ENCODE measurements at places on chromosomes 11 and 22. TPM values are rescaled to one million over a fixed set of nuclear protein-coding genes. Genes with fewer than 3 reads are reported as not detected.

The ACAD8 gene
- polyA plus RNA-seq = 21.1 TPM

The CCDC88B gene
- polyA plus RNA-seq = 2.6 TPM

The SCGB1A1 gene
- not detected for polyA plus RNA-seq

The TESMIN gene
- polyA plus RNA-seq = 0.45 TPM

The RGL4 gene
- polyA plus RNA-seq = 0.84 TPM

The NDUFA6 gene
- 76.9 TPM for polyA plus RNA-seq

The ACTN3 gene
- polyA plus RNA-seq = 112 TPM

The TSPAN18 gene
- 44.3 TPM for polyA plus RNA-seq

The SAA2 gene
- polyA plus RNA-seq = not detected

The AIFM3 gene
- polyA plus RNA-seq = 0.23 TPM

The HPX gene
- polyA plus RNA-seq = not detected

The LMO2 gene
- 16.3 TPM for polyA plus RNA-seq

The CRYBB3 gene
- not detected for polyA plus RNA-seq

The PNPLA5 gene
- polyA plus RNA-seq = not detected

The PARVA gene
- 80.7 TPM for polyA plus RNA-seq

The KDM4E gene
- polyA plus RNA-seq = 0.18 TPM

The HBB gene
- polyA plus RNA-seq = 284 TPM

The ROBO4 gene
- polyA plus RNA-seq = 26.4 TPM

The CNIH2 gene
- 2.1 TPM for polyA plus RNA-seq

The NF2 gene
- 21.1 TPM for polyA plus RNA-seq

The C11orf86 gene
- not detected for polyA plus RNA-seq

The FXYD6 gene
- 166 TPM for polyA plus RNA-seq

The ATG16L2 gene
- polyA plus RNA-seq = 51.0 TPM

The OR4D10 gene
- not detected for polyA plus RNA-seq

The POU2AF2 gene
- not detected for polyA plus RNA-seq

The PTPN5 gene
- polyA plus RNA-seq = 0.41 TPM

The ZNF280A gene
- 0.25 TPM for polyA plus RNA-seq

The A4GALT gene
- polyA plus RNA-seq = 24.8 TPM

The CHRNA10 gene
- polyA plus RNA-seq = 5.3 TPM

The PACS1 gene
- 43.7 TPM for polyA plus RNA-seq

The SGSM1 gene
- 3.2 TPM for polyA plus RNA-seq

The DAGLA gene
- not detected for polyA plus RNA-seq

The SPTBN2 gene
- polyA plus RNA-seq = 13.0 TPM

The C11orf97 gene
- polyA plus RNA-seq = not detected

The YPEL4 gene
- polyA plus RNA-seq = 2.3 TPM

The PKDREJ gene
- 0.53 TPM for polyA plus RNA-seq

The OPCML gene
- 1.7 TPM for polyA plus RNA-seq

The GLYAT gene
- polyA plus RNA-seq = 0.41 TPM

The OR51I1 gene
- polyA plus RNA-seq = not detected

The MAPK8IP2 gene
- polyA plus RNA-seq = 0.34 TPM

The BDNF gene
- polyA plus RNA-seq = 1.8 TPM

The OR51B5 gene
- polyA plus RNA-seq = 0.25 TPM

The CARD10 gene
- 12.5 TPM for polyA plus RNA-seq

The CCDC157 gene
- not detected for polyA plus RNA-seq

The APOBEC3H gene
- not detected for polyA plus RNA-seq

The TCF20 gene
- polyA plus RNA-seq = 11.0 TPM

The ADAMTS8 gene
- polyA plus RNA-seq = not detected

The OTOG gene
- not detected for polyA plus RNA-seq

The MUC5AC gene
- not detected for polyA plus RNA-seq

The MRPL17 gene
- polyA plus RNA-seq = 61.9 TPM

The CABP4 gene
- polyA plus RNA-seq = 1.7 TPM

The RHOD gene
- 14.7 TPM for polyA plus RNA-seq

The FAT3 gene
- 5.0 TPM for polyA plus RNA-seq

The NXPE2 gene
- 0.22 TPM for polyA plus RNA-seq

The TRMT2A gene
- polyA plus RNA-seq = 46.7 TPM

The RFPL2 gene
- polyA plus RNA-seq = not detected

The TEF gene
- polyA plus RNA-seq = 10.5 TPM

All from muscle of arm (tissue), 14 donors.